H4 (cell line): ENCODE measurements at places on chromosomes 6 and 20.

GRCh38 chr6:51778666-51779065 lies 308.7 kb downstream of the PKHD1 start:
- DNase-seq: no peak

- no peak for DNase-seq
Measured at GRCh38 chr6:91575032-91575431, 988.2 kb upstream of the MAP3K7 start.

DNA sequence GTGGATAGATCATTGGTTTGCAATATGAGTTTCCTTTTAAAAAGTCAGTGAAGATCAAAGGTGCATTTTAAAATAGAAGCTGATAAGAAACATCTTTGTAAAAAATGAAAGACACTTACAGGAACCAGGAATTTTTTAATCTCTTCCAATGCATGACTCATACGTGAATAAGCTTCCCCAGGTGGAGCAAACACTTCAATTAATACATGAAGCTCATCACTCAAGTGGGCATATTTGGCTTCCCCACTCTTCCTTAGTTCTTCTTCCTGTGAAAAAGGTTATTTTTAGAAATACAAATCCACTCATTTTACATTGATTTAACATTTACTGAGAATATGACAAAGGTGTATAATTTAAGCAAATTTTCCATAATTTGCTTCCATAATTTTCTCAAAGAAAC lies 308.1 kb downstream of the KHDRBS2 start:
- no peak for DNase-seq

DNA sequence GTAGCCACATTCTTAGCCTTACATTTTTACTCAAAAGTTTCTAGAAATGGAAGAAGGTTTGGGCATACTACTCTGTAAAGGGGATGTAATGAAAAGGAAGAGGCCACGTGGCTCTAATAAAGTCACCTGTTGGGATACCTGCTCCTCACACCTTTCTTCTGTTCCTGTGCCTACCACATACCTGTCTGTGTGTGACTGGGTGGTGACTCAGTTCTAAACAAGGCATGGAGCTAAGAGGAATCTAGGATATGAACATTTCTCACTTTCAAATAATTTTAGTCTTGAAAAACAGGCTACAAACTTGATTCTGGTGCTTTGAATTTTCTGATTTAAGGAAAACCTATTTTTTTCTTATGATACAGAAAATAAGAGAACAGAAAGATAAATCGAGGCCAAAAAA lies 363.6 kb downstream of the RFPL4B start:
- no peak for DNase-seq

- no peak for DNase-seq
Measured at GRCh38 chr6:38935051-38935450, 113.5 kb upstream of the GLP1R start.
